ENCODE measurements at places on chromosomes 3 and 15. TPM values are rescaled to one million over a fixed set of nuclear protein-coding genes. Genes with fewer than 3 reads are reported as not detected.

SRGAP3 gene
- 20.1 TPM for polyA plus RNA-seq

ARHGEF26 gene
- polyA plus RNA-seq, result 16.0 TPM

ZNF502 gene
- polyA plus RNA-seq, result 16.2 TPM

PCOLCE2 gene
- polyA plus RNA-seq, result 4.9 TPM

THPO gene
- 2.3 TPM for polyA plus RNA-seq

PROS1 gene
- polyA plus RNA-seq, result 31.6 TPM

CCR8 gene
- not detected for polyA plus RNA-seq

MCF2L2 gene
- polyA plus RNA-seq, result 0.61 TPM

SHC4 gene
- 3.2 TPM for polyA plus RNA-seq

CPLX3 gene
- 0.07 TPM for polyA plus RNA-seq

CD200 gene
- polyA plus RNA-seq, result 34.0 TPM

CLPX gene
- 58.5 TPM for polyA plus RNA-seq

SLC12A1 gene
- polyA plus RNA-seq, result 563 TPM

ST3GAL6 gene
- polyA plus RNA-seq, result 64.7 TPM

IGSF10 gene
- 1.8 TPM for polyA plus RNA-seq

LRTM1 gene
- not detected for polyA plus RNA-seq

DAZL gene
- polyA plus RNA-seq, result not detected

KLHL40 gene
- polyA plus RNA-seq, result not detected

CISH gene
- 36.3 TPM for polyA plus RNA-seq

Measured in left renal cortex interstitium (tissue), 4 donors.